ENCODE measurements at places on chromosomes 12 and 14. TPM values are rescaled to one million over a fixed set of nuclear protein-coding genes. Genes with fewer than 3 reads are reported as not detected.
A peak's percentile ranks its signal among the peaks of the same experiment; 100 is the strongest.

Gene TECPR2
- 21.4 TPM for total RNA-seq

Gene COX8C
- total RNA-seq = not detected

Gene NOXRED1
- total RNA-seq = 0.55 TPM

Gene PPP1R1A
- total RNA-seq = not detected

Gene MYF6
- not detected for total RNA-seq

- no peaks in the 10 kb centered on the region for H3K36me3 ChIP-seq
- no peak overlapping the region for H3K4me3 ChIP-seq
- H3K27ac ChIP-seq = no peak overlapping the region
- no peak for DNase-seq
Measured at GRCh38 chr12:112352921-112353320, 29.3 kb downstream of the HECTD4 start.

- H3K4me1 ChIP-seq = no peaks in the 10 kb centered on the region
- DNase-seq = no peak
- H3K27me3 ChIP-seq = no peaks in the 10 kb centered on the region
- H3K4me3 ChIP-seq = no peak overlapping the region
Measured at GRCh38 chr14:95784137-95784536, 70.2 kb upstream of the TCL1A start.

GRCh38 chr12:29241821-29242591 lies 92.9 kb downstream of the FAR2 start:
- no peaks in the 10 kb centered on the region for H3K36me3 ChIP-seq
- H3K4me3 ChIP-seq = no peak overlapping the region
- peak overlapping the region; percentile 75 for H3K27ac ChIP-seq
- H3K27me3 ChIP-seq = no peaks in the 10 kb centered on the region
- DNase-seq = no peak

DNA sequence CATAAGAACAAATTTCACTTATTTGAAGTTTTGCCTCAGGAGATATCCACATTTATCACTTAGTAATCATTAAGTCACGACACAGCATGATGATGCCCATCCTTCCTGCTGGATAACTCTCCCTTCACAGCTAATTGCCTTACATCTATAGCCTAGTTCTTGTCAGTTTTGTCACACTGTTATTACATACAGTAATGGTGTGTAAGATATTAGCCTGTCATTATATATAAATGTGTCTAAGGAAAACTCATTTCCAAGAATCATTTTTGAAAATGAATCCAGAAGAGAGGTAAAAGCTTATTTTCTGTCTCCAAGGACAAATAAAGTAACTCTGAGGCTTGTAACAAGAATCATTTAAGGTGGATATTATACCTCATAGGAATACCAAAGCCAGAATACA lies 193.2 kb upstream of the ARID2 start:
- H3K36me3 ChIP-seq = no peaks in the 10 kb centered on the region
- no peaks in the 10 kb centered on the region for H3K4me1 ChIP-seq
- H3K27me3 ChIP-seq = no peaks in the 10 kb centered on the region

GRCh38 chr14:97655169-97655948 lies 858.2 kb downstream of the VRK1 start:
- H3K27me3 ChIP-seq = no peaks in the 10 kb centered on the region
- no peaks in the 10 kb centered on the region for H3K4me1 ChIP-seq
- no peak for DNase-seq
- no peaks in the 10 kb centered on the region for H3K36me3 ChIP-seq
- H3K27ac ChIP-seq = no peak overlapping the region

GRCh38 chr14:55927028-55927427 lies 191.2 kb upstream of the PELI2 start:
- no peak for DNase-seq
- no peak overlapping the region for H3K27ac ChIP-seq
- H3K4me3 ChIP-seq = no peak overlapping the region
- no peaks in the 10 kb centered on the region for H3K36me3 ChIP-seq
- H3K4me1 ChIP-seq = no peaks in the 10 kb centered on the region

DNA sequence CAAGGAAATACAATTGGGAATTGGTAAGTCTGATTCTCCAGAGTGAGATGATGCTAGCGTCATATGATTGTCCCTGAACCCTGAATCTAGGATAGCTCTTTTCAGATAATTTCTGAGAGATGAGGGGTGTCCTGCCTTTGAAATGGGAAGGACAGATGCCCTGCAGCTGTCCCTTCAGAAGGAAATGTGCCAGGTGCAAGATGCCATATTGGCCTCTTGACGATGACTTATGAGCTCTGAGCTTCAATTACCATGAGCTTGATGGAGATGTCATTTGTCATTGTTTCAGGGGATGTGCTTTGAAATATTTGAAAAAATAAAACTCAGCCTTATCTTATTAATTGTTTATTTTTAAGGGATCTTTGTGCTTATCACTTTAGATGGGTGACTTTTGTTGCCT lies 185.1 kb downstream of the DACT1 start:
- no peak overlapping the region for H3K27ac ChIP-seq
- no peak overlapping the region for H3K4me3 ChIP-seq
- H3K4me1 ChIP-seq = no peaks in the 10 kb centered on the region
- H3K36me3 ChIP-seq = no peaks in the 10 kb centered on the region

GRCh38 chr12:42585841-42586216 lies 3.7 kb downstream of the PRICKLE1 start:
- H3K4me3 ChIP-seq = no peak overlapping the region
- no peak for DNase-seq
- H3K27ac ChIP-seq = no peak overlapping the region
- peaks cover 10% of the 10 kb centered on the region for H3K27me3 ChIP-seq
- no peaks in the 10 kb centered on the region for H3K36me3 ChIP-seq
- peaks cover 28% of the 10 kb centered on the region for H3K4me1 ChIP-seq

DNA sequence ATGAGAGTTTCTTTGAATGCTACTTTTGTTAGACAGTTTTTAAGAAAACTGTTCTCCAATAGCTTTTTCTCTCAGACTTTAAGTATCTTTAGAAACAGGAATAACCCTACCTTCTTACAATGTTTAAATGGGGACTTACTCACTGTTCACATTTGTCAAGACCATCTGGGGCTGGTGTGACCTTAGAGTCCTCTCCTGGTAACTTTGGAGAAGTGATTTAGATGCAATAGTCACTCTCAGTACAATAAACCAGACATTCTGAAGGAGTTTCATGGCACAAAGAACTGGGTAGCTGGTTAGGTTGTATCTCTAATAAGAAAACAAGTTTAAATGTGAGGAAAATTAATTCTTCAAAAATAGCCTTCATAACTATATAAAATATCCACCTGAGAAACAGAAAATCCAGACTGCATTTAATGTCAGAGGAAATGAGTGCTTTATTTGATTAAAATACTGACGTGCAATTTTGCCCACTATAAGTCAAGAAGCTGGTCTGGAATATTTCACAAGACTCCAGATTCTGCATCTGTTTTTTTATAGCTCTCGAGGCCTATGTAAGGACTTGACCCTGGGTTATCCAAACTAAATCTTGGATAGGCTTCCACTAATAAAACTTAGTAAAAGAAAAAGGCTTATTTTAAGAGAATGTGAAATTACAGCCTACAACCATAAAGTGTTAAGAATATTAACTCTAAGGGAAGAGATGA lies 108.7 kb downstream of the PTGER2 start:
- H3K27me3 ChIP-seq = no peaks in the 10 kb centered on the region
- no peak overlapping the region for H3K4me3 ChIP-seq
- no peaks in the 10 kb centered on the region for H3K4me1 ChIP-seq
- no peak overlapping the region for H3K27ac ChIP-seq

- H3K4me1 ChIP-seq = peaks cover 27% of the 10 kb centered on the region
- H3K4me3 ChIP-seq = peak overlapping the region; percentile 84
- H3K27me3 ChIP-seq = no peaks in the 10 kb centered on the region
- no peak for DNase-seq
Measured at GRCh38 chr12:48717252-48717695, 767 bp upstream of the CCNT1 start.

DNA sequence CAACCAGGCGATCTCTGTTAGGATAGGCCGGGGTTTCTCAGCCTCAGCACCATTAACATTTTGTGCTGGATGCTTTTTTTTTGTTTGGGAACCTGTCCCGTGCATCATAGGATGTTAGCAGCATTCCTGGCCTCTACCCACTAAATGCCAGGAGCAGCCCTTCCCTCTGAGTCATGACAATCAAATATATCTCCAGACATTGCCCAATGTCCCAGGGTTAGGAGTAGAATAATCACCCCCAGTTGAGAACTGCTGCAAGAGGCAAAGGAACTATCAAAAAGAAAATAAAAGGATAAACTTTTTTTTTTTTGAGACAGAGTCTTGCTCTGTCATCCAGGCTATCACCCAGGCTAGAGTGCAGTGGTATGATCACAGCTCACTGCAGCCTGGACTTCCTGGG lies 76.0 kb downstream of the ACACB start:
- no peaks in the 10 kb centered on the region for H3K27me3 ChIP-seq
- no peak overlapping the region for H3K27ac ChIP-seq
- H3K4me3 ChIP-seq = no peak overlapping the region
- DNase-seq = no peak

DNA sequence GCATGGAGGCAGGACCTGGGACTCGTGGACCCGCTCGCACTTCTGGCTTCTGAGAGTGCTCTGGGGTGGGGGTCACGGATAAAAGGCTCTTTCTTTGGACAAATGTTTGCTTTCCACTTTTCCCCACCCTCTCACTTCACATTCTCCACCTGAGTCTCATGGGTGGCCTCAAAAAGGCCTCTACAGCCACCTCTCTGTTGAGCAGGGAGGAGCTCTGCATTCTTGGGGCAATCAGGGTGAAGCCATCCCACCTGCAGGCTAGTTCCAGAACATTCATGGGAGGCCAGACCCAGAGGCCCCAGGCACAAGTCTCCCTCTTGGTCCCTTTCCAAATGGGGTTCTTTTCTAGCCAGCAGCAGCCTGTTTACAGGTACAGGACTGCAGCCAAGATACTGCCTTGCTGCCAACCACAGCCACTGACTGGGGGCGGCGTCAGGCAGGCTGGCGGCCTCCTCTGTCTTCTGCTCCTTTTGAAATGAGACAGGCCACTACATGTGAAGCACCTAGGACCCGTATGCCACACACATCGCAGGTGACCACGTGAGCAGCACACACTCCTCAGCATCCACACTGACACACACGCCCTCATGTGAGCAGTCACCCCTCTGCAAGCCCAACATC lies 18.2 kb upstream of the CEBPE start:
- H3K27ac ChIP-seq = no peak overlapping the region
- peaks cover 12% of the 10 kb centered on the region for H3K36me3 ChIP-seq
- DNase-seq = no peak
- no peak overlapping the region for H3K4me3 ChIP-seq

DNA sequence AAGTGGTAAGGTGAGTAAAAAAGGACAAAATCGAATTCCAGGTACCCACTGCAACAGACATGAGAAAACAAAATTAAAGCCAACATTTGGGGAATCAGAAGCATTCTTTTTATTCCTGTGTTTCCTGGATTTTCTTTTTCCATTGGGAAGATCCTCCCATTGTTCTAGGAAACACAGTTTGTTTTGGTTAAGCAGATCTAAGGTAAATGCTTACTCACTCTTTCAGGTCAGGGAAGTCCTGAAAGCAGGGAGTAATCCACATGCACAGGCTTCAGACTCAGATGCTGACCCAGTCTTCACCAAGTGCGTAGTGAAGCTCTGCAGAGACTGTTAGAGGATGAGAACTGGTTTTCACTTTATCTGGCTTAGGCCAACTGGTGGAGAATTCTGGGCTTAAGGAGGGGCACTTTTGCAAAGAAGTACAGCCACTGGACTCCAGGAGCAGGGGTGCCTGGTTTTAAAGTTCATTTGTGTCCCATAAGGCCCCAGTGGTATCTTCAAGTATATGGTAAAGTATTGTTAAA lies 57.7 kb downstream of the RPAP3 start:
- H3K27ac ChIP-seq = no peak overlapping the region
- no peak overlapping the region for H3K4me3 ChIP-seq
- DNase-seq = no peak
- H3K36me3 ChIP-seq = no peaks in the 10 kb centered on the region
- H3K4me1 ChIP-seq = peaks cover 13% of the 10 kb centered on the region

DNA sequence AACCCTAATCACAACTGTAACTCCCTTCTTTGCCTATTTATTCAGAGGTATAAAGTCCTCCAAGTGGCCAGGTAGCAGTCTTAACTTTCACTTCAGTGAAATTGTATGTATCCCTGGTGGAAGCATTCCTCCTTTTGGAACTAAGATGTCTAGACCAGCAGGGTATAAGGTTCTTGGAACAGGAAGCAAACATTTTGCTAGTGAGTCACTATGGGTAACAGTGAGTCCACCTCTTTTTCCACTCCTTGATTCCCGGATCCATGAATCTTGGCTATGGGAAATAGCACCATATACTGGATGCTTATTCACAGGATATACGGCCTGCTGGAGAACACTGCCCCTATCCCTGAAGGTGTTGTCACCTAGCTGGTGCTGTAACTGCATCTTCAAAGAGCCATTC lies 80.2 kb downstream of the KCNA5 start:
- H3K27me3 ChIP-seq = no peaks in the 10 kb centered on the region
- no peak overlapping the region for H3K27ac ChIP-seq
- DNase-seq = no peak
- H3K4me1 ChIP-seq = no peaks in the 10 kb centered on the region
- H3K4me3 ChIP-seq = no peak overlapping the region

DNA sequence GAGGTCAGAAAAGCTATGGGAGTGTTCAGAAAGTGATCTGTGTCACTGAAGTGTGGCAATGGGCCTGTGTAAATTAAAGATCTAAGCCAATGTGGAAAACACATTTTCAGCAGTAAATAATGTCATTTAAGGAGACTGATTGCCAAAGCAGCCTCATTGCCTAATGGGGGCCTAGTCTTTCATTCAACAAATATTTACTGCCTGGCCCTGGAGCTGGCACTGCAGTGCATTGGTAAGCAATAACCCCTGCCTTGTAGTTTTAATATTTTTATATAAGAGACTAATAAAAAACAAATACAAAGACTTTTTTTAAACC lies 326.6 kb downstream of the BTG1 start:
- no peaks in the 10 kb centered on the region for H3K4me1 ChIP-seq
- H3K27me3 ChIP-seq = no peaks in the 10 kb centered on the region
- H3K4me3 ChIP-seq = no peak overlapping the region
- no peaks in the 10 kb centered on the region for H3K36me3 ChIP-seq
- no peak for DNase-seq

DNA sequence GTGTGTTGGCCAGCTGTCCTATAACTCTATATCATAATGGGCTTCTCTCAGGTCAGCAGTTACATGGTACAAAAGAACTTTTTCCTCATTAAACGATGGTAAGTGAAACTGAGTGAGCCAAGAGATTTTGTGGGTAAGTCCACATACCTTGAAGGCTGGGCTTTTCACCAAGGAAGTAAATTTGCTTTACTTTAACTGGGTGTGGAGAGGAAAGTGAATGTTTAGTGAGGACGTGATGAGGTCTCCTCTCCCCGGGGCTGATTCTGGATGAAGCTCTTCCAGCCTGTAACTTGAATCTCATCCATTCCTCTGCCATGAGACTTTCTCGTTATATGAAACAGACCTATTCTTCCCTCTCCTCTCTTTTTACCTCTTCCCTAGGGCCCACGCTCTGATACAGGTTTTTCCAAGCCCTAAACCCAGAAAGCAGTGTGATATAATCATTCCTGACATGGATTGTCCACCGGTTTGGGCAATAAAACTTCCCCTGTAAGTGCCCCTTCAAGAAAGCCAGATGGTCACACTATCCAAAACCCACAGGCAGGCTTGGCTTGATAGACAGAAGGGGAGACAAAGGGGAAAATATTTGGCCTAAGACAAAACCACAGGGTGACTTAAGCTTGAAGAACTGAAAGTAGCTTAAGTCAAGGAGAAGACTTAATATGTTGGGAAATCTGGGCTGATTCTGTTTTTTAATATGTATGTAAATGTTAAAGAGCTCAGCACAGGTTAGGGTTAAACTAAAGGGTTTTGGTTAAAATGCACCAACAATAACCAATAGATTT lies 50.3 kb downstream of the CIT start:
- no peak for DNase-seq
- H3K36me3 ChIP-seq = no peaks in the 10 kb centered on the region
- no peaks in the 10 kb centered on the region for H3K27me3 ChIP-seq
- H3K4me1 ChIP-seq = no peaks in the 10 kb centered on the region
- H3K4me3 ChIP-seq = no peak overlapping the region
- no peak overlapping the region for H3K27ac ChIP-seq

Measured in upper lobe of right lung (tissue), 1 donor.